ENCODE measurements at places on chromosomes 12 and 14.

DNA sequence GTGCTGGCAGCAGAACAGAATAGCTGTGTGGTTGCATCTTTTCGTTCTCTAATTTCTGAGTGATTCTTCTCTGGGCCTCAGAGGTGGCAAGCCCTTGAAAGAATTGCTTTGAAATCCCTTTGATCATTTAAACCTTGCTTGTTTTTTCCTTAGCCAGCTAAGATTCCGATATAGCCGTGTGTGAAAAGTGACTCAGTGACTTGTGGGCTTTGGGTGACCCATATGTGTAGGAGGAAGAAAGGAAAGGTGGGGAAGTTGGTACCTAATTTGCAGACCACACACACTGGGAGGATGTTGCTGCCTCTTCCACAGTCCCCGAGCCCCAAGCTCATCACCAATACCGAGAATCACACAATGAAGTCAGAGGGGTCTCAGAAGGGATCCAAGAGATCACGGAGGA lies 18.8 kb downstream of the SLC24A4 start:
- peak; percentile 60 for DNase-seq

DNA sequence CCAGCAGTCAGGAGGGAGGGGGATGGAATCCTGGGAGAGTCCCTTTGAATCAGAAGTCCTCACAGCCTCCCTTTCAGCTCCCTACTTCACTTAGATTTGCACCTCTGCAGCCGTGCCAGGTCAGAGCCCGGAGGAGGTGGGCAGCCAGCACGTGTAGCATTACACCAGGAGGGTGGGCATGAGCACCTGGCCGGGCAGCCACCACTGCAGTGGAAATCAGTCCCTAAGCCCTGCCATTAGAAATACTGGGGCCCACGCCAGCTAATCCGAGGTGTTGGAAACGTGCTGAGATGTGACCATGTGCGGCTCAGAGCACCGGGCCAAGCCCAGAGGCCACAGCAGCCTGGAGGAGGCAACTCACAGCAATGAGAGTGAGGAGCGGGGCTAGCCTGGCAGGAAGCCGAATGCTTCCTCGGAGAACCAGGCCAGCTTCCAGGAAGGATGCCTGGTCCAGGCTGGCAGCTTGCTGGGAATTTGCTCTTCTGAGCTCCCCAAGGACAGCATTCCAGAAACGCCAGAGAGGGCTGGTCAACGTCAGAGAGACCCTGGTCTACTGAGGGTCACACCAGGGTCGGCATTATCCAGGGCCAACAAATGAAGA lies 9.4 kb upstream of the CACNA2D4 start:
- DNase-seq = peak; percentile 6

DNA sequence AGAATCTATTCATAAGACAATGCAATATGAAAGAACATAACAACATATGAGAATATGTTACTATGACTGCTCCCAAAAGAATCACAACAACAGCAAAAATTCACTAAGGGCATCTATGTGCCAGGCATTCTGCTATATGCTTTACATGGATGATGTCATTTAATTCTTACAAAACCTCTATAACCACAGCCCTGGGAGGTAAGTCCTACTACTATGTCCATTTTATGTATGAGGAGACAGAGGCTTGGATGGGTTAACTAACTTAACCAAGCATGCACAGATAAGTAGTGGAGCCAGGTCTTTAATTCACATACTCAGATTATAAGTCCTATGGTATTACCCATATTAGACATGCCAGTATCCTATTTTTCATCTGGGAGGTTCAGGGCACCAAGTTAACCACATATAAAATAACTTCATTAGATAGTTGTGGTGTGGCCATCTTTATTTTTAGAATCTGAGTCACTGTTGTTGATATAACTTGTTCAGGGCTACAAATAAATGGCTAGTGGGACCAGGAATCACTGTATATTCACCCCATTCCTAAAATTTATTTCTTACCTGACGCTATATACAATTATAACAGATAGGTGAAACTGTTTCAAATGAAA lies 33.2 kb upstream of the RAD51AP1 start:
- DNase-seq = no peak

- no peak for DNase-seq
Observed at GRCh38 chr12:71942703-71943102, 4.1 kb downstream of the TPH2 start.

DNA sequence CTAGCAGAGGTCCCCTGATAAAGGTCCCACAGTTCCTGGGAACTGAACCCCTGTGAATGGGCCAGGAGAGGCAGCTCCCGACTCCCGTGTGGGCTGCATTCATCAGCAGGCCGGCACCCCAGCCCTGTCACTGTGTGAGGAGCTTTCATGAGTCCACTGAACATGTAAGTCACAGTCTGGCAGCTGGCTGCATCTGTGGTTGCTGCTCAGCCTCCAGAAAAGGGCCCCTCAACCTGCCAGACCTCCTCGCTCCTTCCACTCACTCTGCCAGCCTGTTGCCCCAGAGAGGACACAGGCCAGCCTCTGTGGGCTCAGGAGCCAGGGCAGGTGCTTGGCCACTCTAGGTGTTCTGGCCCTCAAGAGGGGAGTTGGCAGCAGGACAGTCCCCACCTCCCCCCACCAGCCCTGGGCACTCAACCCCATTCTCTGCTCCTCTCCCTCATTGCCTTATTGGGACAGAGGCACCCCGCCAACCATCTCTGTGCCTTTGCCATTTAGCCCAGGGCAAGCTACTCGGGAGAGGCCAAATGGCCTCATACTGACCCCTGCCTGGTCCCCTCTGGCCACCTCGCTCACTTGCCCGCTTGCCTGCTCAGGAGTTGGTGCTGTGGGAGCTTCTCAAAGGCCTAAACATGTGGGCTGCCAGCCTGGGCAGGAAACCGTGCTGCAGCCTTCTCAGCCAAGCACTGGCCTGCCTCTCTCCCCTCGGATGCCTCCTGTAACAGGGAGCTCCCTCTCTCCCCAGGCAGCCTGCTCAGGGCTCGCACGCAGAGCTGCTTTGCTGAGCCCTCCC lies 1.9 kb downstream of the RTL1 start:
- DNase-seq = no peak

DNA sequence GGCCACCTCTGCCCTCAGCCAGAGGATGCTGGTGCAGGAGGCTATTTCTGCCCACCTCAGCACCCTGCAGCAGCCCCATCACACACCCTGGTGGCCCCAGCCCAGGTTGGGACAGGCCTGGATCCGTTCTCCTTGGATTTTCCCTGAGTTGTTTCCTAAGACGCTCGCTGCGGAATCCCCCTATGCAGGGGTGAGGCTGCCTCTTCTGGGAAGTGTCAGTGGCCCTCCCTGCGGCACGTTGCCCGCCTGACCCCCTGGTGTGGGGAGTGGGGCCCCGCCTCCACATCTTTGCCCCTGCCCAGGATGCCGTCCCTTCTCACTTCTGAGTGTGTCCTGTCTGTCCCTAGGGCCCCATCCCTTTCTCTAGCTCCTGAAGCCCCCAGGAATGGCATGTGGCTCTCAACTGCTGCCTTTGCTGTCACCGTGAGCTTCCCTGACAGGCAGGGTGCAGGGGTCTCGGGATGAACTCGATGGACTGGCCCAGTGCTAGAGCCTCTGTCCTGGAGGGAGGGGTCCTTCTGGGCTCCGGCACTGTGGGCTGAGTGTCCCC lies 594 bp upstream of the EXOC3L4 start:
- DNase-seq = no peak

GRCh38 chr12:111687255-111687654 lies 1.4 kb downstream of the ACAD10 start:
- DNase-seq = no peak

DNA sequence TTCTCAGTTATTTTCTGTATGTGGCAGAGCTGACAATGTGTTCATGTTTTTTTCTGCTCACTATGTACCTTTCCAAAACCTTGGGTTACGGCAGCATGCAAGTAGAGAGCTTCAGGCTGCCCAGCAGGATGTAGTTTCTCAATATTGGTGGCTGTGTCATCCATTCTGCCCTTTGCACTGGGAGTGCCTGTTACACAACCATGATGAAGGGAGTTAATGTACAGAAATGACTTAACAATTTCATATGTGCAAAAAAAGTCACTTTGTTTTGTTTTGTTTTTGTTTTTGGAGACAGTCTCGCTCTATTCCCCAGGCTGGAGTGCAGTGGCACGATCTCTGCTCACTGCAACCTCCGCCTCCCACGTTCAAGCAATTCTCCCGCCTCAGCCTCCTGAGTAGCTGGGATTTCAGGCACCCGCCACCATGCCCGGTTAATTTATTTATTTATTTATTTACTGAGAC lies 6.1 kb upstream of the CNIH1 start:
- DNase-seq = no peak

- DNase-seq = peak; percentile 26
Observed at GRCh38 chr14:105865266-105865903, 339.0 kb downstream of the TMEM121 start.

DNA sequence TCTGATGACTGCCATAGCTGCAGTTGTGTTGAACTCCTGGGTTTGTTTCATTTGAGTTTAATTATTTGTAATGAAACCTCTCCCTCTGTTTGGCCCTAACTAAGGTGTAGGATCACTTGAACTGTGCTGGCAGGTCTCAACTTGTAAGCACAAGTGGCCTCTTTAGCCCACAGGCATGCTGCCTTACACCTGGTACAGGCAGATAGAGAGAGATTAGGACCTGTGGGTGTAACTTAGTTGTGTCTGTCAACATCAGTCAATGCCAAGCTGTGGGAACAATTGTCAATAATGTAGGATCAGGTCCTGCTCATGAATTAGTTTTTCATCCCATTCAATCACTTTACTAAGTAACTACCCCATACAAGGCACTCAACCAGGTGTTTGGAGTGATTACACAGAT lies 263.0 kb upstream of the G2E3 start:
- DNase-seq = no peak

DNA sequence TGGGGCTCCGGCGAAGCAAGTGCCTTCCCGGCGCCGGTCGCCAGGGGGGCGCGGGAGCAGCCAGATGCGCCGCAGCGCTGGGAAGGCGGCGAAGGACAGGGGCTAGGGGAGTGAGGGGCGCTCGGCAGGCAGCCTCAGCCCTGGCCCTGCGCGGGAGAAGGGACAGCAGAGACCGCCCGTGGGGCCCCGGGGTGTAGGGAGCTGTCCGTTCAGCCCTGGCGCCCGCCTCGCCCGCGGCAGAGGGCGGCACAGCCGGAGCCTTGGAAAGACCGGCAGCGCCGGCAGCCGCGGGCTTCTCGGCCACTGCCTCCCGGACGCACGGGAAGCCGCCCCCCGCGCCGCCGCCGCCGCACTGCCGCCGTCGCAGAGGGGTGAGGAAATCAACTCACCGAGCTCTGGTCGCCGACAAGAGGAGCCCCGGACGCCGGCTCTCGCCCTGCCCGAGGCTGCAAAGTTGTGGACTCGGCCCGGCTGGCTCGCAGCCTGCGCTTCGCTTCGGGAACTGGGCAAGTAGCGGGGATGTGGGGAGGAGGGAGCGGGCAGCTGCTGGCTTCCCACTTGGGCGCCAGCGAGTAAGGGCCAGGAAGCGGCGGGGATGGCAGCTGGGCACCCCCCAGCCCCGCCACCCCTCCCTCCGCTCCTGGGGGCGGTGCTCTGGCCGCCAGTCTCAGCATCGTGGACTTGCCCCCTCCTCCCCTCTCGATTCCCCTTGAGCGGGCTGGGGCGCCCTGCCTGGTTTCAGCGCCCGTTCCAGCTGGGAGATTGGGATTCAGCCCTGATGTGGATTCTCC lies at the start of gene ZDHHC22:
Gene ZDHHC22, minus strand, starts transcription at position 578 of the 791 bp plus-strand sequence. CDS start 2,053 bp downstream, outside the sequence.
- peak; percentile 54 for DNase-seq

GRCh38 chr12:20486233-20486632 lies 117.9 kb downstream of the PDE3A start:
- no peak for DNase-seq

GRCh38 chr12:128753438-128753837 lies 70.3 kb downstream of the SLC15A4 start:
- DNase-seq = no peak

DNA sequence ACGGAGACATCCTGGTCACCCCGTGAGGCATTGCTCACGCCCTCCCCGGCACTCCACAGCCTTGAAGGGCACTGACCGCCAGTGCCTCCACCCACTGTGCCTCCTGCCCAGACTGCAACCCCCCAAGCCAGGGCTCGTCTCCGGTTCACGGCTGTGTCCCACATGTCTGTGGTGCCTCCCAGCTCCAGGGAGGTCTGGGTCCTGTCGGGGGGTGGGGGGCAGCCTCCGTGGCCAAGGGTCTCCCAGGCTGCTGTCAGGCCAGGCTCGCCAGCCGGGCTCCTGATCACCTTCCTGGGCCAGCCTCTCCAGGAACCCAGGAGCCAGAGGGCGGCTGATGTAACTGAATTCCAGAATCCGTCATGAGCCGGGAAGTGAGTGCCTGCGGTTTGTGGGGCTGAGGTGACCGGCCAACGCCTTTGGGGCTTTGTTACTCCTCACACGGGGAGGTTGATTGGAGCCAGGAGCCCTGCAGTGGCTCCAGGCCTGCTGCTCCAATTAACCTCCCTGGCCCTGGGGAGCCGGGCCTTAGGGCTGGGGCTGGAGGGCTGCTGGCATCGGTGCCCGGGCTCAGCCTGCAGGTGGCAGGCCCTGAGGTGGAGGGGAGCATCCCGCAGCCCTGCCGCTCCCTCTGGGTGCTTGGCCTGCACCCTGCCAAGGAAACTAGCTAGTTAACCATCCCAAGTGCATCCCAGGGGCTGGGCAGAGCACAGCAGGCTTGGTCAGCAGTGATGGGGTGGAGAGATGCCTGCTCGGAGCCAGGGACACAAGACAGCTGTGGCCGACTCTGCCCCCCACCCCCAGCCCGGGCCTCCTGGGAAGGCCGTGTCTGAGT lies 36.4 kb upstream of the FBRSL1 start:
- DNase-seq = no peak

DNA sequence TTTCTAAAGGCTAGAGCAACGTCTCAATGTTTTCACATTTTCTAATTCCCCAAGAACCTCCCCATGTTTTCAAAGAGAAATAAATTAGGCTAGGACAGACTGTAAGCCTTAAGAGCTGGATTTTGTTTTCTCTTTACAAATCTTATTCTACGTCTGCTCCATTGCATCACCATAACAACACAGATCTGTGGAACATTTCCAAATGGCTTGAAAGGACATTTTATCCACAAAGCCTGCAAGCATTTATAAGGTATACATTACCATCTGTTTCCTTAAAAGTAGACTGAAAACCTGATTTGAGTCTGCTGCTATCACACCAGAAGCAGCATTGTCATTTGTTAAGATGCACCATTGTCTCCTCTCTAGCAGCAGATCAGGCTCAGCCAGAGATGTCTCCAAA lies 115.3 kb upstream of the PLEKHA5 start:
- DNase-seq = no peak

GRCh38 chr14:58777541-58777979 lies 139.8 kb downstream of the DACT1 start:
- DNase-seq = no peak

GRCh38 chr14:23071921-23072539 lies 14.7 kb upstream of the CDH24 start:
- no peak for DNase-seq

GRCh38 chr12:11901701-11902524 lies 168.8 kb upstream of the BCL2L14 start:
- DNase-seq = peak; percentile 71

DNA sequence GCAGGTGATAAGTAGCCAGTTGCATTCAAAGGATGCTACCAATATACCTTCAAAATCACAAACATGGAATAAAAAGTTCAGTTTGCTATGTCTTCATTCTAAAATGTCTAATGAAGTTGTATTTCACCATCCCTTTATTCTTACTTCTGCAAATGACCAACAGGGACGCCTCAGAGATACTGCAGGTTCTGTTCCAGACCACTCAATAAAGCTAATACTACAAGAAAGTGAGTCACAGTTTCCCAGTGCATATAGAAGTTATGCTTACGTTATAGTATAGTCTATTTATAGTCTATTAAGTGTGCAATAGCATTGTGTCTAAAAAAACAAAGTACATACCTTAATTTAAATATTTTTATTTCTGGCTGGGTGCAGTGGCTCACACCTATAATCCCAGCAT lies 29.3 kb upstream of the EIF5 start:
- no peak for DNase-seq
